ENCODE measurements at places on chromosomes 3 and 15. TPM values are rescaled to one million over a fixed set of nuclear protein-coding genes. Genes with fewer than 3 reads are reported as not detected.

NUP210 gene
- 75.3 TPM for total RNA-seq

GRCh38 chr3:128151758-128152274 is 1.5 kb upstream of the EEFSEC start:
- DNase-seq = no peak

GRCh38 chr15:48120745-48121144 is at the start of gene SLC24A5:
SLC24A5 (plus strand) TSS chr15:48120990; CDS start chr15:48121045, 55 bp downstream.
- no peak for DNase-seq

GRCh38 chr3:133021206-133021605 is 17.0 kb upstream of the TMEM108 start:
- no peak for DNase-seq

DNA sequence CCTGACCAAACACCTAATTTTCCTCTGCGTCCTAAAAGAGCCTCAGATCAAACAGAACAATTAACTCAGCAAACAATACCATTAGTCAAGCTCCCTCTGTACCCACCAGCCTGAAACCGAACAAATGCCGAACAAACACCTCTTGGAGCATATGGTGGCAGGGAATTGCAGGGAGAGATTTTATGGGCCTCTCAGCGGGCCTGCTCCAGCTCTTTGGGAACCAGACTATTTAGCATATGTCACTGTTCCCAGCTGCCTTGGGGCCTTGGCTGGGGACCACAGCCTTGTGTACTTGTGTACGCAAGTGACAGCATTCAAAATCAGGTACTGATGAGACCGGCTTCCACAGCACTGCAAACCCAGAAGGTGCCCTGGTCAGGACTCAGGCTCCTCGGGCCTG is 388.8 kb upstream of the PPP2R3A start:
- no peak for DNase-seq

FBXL22 gene
- total RNA-seq = 2.0 TPM

DNA sequence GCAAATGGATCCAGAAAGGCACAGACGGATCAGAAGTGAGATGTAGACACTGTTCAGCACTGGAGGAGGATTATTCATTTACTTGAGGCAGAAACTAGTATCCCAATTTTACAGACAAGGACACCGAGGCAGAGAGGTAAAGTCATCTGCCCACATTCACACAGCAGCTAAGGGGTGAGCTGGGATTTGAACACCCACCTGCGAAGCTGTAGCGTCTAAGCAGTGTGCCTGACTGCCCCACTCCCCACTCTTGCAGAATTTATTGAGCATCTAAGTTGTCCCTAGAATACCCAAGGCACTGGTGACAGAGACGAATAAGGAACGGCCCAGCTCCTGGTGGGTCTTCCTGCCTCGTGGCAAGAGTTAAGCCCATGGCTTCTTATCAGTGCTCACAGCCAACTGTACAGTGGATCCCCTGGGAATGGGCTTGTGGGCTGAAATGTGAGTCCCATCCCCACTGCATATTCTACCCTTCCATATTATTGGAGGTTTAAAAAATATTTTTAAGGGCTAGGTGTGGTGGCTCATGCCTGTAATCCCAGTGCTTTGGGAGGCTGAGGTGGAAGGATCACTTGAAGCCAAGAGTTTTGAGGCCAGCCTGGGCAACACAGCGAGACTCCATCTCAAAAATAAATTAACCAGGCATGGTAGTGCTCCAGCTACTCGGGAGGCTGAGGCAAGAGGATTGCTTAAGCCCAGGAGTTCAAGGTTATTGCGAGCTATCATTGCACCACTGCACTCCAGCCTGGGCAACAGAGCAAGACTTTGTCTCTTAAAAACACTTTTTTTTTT is 77.6 kb downstream of the IQSEC1 start:
- DNase-seq = no peak

DNA sequence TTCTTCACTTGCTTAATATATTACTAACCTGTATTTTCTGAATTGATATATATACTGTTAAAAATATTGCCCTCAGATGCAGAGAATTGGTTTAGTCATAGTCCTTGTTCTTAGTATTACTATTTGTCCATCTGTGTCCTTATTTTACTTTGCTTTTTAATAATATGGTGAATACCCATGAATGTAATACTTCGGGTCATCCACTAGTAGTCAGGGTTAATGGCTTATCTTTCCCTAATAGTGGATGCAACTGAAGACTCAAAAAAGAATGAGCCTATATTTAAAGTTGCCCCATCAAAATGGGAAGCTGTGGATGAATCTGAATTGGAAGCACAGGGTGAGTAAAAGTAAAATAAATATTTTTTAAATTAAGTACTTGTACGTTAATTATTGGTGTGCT is 36.5 kb downstream of the U2SURP start:
- DNase-seq = no peak

DNA sequence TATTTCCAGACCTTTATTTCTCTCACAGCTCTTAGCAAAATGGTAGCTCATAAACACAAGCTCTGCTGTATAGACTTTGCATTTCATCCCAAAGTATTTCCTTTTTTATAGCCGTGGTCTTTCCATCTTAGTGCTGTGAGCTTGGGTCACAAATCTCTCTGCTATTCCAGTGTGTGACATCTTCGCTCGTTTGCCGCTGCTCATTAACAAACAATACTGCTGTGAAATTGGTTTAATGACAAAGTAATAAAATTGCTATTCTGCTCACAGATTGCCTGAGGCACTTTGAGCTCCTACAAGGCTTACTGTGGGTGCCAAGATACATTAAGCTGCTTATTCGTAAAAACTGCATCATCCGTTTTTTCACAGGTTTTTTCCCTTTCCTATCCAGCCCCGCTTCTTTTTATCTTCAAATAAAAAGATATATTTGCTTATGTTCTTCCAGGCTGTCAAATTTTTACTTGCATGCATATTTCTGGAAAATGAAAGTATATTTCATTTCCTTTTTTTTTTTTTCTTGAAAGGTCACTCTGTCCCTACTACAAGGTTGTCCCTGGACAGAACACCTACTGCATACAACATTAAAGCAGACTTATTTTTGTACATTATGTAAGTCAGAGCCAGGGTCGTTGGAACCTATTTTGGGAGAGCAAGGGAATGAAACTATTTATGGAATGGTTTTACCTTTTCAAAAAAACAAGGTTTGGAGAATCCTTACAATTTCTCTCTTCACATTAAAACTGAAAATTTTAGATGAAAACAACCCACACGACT is 174.5 kb downstream of the MEIS2 start:
- DNase-seq = no peak

GRCh38 chr3:48960841-48961413 is 29.1 kb upstream of the P4HTM start:
- DNase-seq = no peak

RHOV gene
- 39.5 TPM for total RNA-seq

DNA sequence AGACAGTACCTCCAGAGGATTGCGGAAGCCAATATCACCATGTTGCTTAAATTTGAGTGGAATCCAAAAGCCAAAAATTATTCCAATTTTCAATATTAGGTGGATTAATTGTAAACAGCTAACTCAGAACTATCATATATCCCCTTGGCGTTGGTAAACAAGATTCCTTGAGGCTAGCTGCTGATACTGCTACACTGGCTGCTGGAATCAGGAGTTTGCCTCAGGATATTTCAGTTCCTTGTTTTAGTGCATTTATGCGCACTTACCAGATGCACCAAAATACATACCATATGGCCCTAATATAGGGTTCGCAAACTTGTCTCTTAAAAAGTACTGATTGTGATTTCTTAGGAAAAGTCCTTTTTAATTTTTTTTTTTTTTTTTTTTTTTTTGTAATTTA is 605.2 kb upstream of the NAALADL2 start:
- DNase-seq = no peak

NR1I2 gene
- 0.04 TPM for total RNA-seq

DNA sequence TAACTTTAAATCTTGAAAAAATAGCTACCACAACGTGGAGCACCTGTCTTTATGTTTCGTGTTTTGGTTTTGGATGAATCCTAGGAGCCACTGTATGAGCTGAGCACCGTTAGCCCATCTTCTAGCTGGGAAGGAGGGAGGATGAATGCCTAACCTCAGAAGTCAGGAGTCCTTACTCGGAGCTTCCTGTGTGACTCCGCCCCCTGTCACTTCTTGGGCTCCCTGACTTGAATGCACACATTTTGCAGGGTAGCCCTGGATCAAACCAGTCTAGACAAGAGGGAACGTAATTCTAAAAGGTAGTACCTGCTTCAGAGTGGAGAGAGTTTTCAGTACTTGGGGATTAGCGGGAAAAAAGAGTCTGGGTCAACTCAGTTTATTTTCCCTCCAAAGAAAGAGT is 5.3 kb downstream of the GABRA5 start:
- DNase-seq = no peak

DNA sequence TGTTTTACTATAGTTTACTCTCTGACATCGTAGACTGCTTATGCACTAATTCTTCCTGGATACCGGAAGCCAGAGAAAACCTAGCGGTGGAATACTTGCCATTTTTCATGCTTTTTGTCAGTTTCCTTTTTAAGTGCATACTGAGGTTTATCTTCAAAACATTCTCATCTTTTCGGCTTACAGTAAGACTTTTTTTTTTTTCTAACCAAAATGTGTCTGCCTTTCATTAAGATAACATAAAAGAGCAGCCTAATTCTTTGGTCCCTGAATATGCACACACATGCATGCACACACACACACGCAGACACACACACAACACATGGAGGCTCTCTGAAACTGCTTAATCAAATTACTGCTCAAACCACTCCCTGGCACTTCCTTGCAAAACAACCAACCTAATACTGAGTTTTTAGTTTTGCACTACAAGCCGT is 1.3 kb downstream of the ZNF445 start:
- DNase-seq = peak; percentile 21

DNA sequence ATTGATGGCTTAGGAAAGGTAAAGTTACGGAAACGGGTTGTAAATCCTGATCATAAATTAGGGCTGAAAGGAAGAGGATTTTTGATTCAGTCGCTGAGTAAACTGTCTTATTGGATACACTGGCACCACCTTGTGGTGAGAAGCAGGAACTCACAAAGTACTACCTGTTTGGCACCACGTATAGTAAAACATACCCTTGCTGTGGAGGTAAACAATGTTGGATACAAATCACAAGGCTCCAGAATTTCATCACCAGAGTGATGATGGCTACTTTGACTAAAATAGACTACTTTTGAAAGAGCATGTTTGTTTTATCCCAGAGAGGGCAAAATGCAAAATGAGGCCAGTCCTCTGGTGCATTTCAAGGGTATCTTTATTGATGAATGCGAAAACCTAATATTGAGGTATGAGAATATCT is 216.9 kb downstream of the IGSF11 start:
- DNase-seq = peak; percentile 85

ALPK3 gene
- 6.9 TPM for total RNA-seq

GRCh38 chr3:2770451-2770850 is 339.7 kb downstream of the IL5RA start:
- DNase-seq = no peak

- DNase-seq = no peak
Observed at GRCh38 chr3:69379661-69380060, 6.2 kb downstream of the FRMD4B start.

DNA sequence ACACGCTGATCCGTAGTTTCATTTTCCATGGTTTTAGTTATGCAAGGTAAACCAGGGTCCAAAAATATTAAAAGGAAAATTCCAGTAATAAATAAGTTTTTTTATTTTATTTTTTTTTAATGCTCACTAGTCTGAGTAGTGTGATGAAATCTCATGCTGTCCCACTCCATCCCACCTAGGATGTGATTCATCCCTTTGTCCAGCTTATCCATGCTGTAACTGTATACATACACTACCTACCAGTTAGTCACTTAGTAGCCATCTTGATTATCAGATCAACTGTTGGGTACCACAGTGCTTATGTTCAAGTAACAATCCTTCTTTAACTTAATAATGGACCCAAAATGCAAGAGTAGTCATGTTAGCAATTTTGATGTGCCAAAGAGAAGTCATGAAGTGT is 75.2 kb downstream of the ESYT3 start:
- peak; percentile 10 for DNase-seq

DNA sequence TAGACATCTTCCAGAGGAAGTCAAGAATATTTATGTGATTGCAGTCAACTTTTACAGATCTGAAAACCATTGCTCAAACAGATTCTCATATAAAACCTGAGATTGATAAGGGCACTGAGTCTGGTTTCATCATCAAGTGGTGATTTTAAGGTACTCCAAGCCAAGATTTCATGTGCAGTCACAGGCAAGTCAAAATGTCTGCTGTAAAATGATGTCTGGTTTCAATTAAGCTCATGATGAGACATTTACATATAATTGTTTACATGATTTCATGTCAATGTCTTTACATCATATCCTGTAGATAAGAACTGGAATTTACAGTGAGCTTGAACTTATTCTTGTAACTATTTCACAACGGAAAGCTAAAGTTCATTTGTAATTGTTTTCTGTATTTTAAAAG is 1215.5 kb downstream of the ROBO2 start:
- no peak for DNase-seq

SMAD6 gene
- total RNA-seq = 19.9 TPM

LEKR1 gene
- 0.98 TPM for total RNA-seq

DNA sequence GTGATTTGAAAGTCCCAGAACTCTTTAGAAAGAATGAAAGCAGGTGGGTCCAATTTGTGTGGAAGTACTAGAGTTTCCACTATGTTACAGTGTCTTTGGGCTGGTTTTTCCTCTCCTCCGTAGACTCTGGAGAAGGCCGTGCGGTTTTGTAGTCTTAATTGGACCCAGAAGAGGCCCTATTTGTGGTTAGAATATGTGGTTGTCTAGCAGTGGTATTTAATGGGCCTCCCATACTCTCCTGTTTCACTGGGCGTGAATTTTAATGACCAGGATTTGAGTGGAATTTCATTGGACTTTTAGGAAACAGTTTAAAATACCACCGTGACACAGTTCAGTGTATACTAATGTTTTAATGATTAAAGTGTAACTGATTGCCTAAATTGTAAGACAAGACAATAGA is 182.3 kb downstream of the BBX start:
- no peak for DNase-seq

- peak; percentile 79 for DNase-seq
Observed at GRCh38 chr3:98596541-98597500, 3.4 kb upstream of the CPOX start.

DNA sequence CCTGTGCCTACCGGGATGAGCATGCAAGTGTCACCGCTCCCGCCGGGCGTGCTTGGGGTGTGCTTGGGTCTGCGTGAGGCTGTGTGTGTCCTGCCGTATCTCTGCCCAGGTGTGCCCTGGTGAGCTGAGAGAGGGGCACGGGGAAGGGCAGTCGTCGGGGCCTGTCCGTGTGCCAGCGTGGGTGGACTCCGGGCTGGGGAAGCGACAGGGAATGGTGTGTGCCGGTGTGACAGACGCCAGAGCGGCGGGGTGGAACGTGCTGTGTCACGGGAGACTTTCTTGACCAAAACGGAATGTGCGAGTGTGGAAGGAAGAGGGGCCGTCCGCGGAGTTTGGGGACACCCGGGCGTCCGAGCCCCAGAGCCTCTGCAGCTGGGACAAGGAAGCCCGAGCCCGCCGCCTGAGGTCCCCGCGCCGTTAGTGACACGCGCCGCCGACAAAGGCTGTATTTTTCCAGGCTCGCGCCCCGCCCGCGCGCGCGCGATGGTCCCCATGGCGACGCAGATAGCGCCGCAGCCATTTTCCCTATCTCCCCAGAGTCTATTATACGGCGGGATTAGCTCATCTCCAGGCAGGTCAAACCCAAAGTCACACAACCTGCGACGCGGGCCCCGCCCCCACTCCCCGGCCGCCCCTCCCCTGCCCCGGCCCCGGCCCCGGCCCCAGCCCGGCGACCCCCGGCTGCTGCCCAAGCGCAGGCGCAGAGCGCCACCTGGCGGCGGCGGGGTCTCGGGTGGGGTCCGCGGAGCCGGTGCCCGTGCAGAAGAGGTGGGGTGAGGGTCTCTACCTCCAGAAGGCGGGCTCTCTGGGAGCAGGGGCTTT is 4.5 kb upstream of the GATA2 start:
- peak; percentile 62 for DNase-seq

GRCh38 chr3:78908236-78908635 is 859.6 kb downstream of the ROBO1 start:
- no peak for DNase-seq

ISY1 gene
- 18.1 TPM for total RNA-seq
